ENCODE measurements at places on chromosomes 2 and 18.
A peak's percentile ranks its signal among the peaks of the same experiment; 100 is the strongest.

DNA sequence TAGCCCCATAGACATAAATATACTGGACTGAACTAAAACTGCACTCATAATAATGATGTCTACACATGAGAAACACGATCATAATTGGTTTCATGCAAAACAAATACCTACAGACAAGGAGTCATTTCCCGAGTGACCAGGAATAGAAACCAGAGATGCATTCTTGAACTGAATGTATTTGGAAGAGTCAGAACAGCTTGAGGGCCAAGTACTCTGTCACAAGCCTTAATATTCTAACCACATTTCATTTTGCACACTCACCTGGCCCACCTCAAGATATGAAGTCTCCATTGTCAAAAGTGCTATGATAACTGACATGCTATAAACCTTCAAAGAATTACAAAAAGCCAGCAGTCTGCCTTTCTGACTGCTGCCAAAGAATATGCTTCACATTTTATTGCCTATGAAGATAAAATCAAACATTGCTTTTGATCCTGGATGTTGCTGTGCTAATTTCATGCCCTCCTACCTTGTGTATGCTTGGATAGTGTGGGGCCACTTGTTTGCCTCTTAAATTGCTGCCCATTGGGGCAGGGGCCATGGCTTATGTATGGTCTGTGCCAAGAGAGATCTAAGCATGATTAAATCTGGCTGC lies 18.9 kb upstream of the ASAP2 start:
- DNase-seq = no peak

DNA sequence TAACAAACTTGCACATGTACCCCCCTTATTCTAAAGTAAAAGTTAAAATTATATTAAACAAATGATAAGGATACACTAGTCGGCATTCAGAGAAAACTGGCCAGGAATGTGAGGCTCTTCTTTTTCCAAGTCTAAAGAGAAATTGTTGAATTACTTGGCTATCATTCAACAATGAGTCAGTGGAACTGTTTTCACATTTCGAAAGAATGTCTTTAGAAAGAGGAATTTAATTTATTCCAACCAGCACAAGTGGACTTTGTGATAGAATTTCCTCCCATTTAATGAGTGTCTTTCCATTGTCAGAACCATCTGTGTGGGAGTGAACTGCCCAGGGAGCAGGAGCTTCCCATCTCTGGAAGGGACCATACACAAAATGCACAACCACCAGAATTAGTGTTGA lies 792.2 kb downstream of the EPHA4 start:
- peak; percentile 24 for DNase-seq

DNA sequence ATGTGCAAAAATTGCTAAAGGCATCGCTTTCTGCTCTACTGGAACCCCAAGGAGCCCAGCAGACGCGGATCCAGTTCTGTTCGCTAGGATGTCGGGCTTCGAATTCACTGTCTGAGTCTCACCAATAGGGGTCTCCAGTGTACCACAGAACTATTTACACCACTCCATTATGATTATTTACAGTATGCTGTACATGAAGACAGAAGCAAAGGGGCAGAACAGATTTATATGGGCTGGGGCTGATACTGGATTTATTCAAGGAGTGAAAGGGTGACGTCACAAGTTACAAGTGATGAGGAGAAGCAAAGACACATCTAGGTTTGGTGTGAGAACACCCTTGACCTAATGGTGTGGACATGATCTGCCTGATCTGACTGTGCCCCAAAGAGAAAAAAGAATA lies 185.3 kb upstream of the ATP5MC3 start:
- peak; percentile 17 for DNase-seq

DNA sequence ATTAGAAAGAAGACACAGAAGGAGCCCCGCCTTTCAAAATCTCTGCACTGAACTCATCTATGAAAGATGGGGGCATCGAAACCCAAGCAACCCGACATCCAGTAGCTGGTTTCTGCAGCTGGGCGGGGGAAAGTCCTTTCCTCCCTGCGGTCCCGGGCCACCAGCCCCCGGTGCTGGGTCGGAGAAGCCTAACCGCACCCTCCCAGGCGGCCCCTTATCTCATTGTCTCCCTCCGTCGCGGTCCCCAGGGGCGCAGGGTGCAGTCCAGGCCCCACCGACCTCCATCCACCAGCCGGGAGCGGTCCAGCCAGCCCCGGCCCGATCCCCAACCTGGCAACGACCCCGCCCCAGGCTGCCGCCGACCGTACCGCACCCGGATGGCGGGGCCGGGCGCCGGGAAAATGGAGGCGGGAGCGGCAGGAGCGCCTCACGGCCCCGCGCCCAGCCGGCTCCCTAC lies 452 bp downstream of the RAPH1 start:
- no peak for DNase-seq

DNA sequence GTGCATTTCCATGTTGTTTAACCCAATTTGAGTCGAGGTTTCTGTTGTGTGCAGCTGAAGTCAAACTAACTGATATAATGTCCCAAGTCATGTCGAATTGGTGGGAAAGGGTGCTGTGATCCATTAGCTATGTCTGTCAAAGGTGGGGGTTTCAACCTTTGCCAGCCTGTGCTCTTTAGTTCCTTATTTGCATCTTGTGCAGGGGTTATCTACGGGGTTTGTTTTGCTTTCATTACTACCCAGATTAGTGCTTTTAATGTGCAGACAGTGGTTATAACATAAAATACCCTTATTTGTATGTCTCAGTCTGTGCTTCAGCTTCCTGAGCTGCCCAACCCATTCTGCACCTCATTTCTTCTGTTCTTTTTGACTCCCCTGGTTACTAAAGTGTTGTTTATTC lies 271.9 kb upstream of the CXCR4 start:
- no peak for DNase-seq

All from HFF-Myc (cell line).